ENCODE measurements at places on chromosomes 1 and 21.
A peak's percentile ranks its signal among the peaks of the same experiment; 100 is the strongest.

- no peak for DNase-seq
These were observed 37.5 kb downstream of the NEXN start for GRCh38 chr1:77925956-77926355.

GRCh38 chr1:76254104-76255030, 179.8 kb downstream of the ST6GALNAC3 start:
- no peak for DNase-seq

- no peak for DNase-seq
These were observed 52.2 kb downstream of the VPS26C start for GRCh38 chr21:37214952-37215351.

- no peak for DNase-seq
These were observed 62.9 kb downstream of the MDM4 start for GRCh38 chr1:204578867-204579664.

DNA sequence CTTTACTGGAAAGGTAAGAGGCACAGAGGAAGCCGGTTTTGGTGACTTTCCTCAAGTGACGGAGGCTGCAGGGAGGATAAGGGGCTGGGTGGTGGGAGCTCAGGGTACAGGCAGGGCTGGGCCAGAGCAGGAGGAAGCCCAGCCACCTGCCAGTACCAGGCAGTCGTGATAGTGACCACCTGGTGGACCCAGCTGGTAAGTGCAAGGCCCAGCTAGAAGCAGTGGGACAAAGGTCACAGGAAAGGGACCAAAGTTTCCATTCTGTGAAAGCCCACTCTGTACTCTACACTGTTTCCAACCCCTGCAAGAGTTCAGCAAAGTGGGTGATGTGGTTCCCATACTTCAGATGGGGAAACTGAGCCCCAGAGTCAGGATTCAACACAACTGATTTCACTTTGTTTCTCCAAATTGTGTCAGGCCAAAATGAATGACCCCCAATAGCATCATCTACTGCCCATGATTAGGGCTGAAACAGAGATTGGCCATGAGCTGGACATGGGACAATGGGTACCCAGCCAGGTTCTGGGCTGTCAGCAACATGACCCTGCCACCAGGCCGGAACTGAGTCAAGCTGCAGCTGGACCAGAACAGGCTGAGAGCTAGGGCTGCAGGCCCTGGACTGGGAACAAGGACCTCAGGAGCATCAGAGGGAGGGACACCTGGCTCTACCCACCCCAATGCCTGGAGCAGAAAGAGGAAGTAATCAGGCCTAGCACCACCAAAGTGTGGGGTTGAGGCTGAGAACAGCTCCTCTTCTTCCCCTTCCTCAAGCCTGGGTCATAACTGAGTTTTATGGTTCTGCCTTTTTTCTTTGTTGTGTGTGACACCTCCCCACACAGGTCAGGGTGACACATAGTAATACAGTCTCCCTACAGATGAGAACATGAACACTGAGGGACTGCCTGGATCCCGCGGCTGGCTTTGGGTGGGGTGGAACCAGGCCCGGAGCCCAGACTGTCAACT, 50.2 kb downstream of the KCNN3 start:
- peak; percentile 7 for DNase-seq

DNA sequence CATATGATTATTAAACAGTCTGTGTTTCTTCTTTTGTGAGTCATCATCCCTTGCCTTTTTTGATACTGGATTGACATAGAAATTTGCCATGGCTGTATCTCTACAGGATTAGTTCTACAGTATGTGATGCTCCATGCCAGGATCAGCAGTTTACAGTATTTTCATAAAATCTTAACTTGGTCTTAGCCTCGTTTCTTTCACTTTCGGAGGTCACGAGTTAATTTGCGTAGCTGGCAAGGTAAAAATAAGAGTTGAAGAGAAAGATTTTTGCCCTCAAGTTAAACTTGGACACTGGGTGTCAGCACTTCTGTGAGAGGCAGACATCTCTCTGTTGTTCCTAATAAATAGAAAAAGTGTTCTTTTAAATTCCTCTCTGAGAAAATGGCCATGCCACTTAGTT, 79.1 kb downstream of the CACNA1E start:
- DNase-seq = no peak

- DNase-seq = no peak
These were observed 438.8 kb upstream of the OLFM3 start for GRCh38 chr1:102435483-102435882.

DNA sequence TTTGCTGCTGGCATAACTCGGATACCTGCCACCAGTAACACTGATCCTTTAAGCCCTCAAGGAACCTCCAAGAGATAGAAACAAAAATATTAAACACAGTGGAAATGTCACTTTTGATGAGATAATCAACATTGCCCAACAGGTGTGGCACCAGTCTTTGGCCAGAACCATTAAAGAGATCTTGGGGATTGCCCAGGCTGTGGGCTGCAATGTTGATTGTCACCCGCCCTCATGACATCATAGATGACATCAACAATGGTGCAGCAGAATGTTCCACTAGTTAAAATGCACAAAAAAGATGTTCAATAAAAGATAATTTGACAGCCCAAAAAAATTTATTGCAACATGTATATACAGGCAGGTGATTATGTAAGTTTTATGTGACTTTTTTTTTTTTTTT, 20.2 kb upstream of the ZMYM1 start:
- no peak for DNase-seq

- no peak for DNase-seq
These were observed 9.2 kb upstream of the COL6A1 start for GRCh38 chr21:45972353-45972715.

GRCh38 chr1:45458894-45459293, 32.1 kb downstream of the TESK2 start:
- DNase-seq = no peak

Data from erythroblast (primary cell).